ENCODE measurements at places on chromosomes 6 and 20.

DNA sequence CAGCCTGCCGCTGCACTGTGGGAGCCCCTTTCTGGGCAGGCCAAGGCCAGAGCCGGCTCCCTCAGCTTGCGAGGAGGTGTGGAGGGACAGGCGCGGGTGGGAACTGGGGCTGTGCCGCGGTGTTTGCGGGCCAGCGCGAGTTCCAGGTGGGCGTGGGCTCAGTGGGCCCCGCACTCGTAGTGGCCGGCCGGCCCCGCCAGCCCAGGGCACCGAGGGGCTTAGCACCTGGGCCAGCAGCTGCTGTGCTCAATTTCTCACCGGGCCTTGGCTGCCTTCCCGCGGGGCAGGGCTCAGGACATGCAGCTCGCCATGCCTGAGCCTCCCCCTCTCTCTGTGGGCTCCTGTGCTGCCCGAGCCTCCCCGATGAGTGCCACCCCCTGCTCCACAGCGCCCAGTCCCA, 388.1 kb downstream of the PHF3 start:
- no peak for DNase-seq

DNA sequence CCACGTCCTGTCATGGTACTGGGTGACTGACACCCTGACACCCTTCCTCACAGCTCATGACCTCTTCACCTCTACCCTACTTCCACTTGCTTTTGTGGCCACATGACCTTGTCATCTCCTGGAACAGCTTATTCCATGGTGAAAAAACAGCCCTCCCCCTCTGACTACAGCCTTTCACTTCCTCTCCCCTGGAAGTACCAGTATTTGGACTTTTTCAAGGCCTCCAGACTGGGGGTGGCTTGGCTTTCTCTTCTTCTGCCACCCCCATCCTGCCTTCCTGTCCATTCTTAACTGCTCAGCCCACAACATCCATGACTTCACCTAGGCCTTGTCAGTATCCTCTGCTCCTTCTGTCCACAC, 168.4 kb downstream of the CARMIL1 start:
- DNase-seq: no peak

DNA sequence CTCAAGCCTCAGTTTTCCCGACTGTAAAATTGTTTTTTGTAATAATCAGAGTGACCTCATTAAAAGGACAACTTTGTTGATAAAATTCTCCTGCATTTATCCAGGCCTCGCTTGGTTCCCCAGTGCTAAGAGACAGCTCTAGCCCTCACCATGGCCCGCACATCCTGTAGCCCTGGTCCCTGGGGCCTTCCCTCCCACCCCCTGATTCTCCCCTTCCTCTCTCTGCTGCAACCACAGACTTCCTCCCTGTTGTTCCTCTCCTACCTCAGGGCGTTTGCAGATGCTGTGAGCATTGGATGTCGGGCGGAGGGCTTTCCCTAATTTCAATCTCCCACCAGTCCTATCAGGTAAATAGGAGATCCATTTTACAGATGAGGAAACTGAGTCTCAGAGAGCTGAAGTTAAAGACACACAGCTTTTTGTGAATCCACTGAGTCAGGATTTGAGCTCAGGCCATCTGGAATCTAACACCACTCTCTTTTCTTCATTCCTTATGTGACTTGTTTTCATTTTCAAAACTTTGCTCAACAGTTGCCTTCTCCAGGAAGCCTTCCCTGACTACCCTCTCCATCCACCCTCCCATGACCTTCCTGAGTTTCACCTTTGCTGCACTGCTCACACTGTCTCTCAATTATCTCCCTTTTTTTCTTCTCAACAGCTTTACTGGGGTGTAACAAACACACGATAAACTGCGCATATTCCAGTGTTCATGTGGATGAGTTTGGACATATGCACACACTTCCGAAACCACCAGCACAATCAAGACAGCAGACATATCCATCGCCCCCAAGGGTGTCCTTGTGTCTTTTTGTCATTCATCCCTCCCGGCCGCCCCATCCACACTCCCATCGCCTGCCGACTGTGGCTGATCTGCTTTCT, 107.1 kb downstream of the CEBPB start:
- no peak for DNase-seq

DNA sequence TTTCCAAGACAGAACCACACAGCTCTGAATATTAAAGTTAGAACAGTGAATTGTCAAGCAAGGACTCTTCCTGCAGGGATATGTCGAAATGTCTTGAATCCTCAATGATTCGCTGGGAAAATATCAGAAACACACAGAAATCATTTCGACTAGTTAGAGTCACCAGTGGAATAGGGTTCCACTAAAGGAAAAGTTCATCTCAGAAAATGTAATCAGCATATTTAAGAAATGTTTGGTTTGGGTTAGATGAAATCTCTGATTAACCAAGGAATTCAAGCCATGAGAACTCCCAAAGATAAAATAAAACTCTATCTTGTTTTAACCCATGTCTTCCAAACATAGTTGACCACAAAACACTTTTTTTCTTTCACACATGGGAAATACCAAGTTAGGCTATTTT, 621.0 kb upstream of the NRSN1 start:
- peak; percentile 11 for DNase-seq

DNA sequence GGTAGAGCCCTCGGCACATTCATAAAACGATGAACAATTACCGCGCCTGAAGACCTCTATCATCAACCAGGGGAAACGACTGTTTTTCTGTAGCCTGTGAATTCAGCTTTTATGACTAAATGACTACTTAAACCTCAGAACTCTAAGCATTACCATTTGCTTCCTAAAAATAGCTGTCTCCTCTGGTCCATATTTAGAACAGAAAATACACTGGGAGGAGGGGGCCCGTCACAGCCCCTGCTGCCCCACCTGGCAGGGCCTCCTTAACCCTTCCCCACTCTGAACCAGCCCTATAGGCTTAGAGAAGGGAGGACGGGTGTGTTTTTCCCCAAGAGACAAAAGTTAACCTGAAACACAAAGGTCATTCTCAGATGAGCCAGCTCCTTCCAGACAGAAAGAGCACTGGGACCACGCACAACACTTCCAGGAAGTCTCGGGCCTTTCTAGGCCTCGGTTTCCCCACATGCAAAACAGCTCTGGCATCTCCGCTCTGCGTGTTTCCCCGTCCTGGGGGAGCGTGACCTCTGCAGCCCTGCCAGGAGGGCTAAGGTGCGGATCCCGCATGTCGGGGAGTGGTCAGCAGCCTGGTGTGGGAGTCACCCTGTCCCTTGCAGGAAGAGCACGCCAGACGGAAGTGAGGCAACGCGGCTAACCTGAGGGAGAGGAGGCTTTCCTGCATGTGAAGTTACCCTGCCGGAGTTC, 193.9 kb downstream of the DLL1 start:
- DNase-seq: no peak

DNA sequence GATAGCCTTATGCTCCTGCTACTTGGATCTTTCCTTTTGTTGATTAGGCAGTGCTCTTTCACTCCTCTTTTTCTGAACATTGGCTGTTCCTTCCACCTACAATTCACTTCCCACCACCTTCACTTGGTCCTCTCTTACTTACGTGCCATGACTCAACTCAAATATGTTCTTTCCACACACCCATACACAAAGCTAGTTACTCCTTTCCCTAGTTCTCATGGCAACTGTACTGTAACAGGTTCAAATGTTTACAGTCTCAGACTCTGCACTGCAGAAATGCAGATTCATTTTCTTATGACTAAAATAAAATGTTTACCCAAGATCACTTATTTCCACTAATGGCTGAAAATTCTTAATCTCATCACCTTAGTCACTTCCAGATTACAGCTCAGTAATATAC, 174.0 kb upstream of the TSHZ2 start:
- DNase-seq: no peak

GRCh38 chr6:15539722-15540270, 123.0 kb downstream of the DTNBP1 start:
- DNase-seq: no peak

- DNase-seq: no peak
These were observed 5.2 kb upstream of the HINT3 start for GRCh38 chr6:125951323-125951722.

DNA sequence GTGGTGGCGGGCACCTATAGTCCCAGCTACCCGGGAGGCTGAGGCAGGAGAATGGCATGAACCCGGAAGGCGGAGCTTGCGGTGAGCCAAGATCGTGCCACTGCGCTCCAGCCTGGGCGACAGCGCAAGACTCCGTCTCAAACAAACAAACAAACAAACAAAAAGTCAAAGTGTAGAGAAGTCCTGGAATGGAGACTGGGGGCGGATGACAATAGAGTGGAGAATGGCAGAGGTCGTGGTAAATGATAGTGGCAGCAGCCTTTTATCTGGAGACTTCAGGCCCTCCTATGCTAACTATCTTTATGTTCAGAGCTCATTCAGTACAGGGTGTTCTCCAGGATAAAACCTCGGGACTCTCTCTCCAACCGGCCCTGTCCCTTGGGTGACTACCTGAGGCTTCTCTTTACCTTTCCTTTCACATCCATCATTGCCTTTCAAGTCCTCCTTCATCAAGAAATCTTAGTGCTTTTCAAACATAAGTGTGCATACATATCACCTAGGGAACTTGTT, 1.4 kb upstream of the FKBPL start:
- DNase-seq: no peak

DNA sequence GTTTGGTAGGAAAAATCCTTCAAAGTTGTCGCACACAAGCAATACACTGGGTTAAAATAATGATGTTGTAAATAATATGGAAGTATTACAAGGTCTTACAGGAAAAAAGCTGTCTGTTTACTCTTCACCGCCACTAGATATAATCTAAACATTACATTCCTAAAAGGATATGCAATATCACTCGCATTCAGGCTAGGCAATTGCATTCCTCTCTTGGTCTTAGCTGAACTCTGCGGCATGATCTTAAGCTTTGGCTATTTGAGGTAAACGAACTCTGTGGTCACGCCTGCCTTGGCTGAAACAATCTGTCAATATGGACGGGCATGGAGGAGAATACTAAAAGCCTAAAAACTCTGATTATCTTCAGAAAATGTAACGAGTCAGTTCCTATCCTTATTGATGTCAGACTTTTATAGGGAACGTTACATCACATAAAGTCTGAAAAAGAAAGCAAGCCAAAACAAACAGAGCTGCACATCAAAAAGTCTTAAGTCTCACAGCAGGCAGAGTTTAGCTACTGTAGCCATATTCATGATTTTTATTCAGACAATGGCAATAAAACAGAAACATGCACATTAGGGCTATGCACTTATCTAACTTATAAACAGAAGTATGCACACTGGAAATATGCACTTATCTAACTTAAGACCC, 30.8 kb upstream of the FILIP1 start:
- DNase-seq: peak; percentile 93

DNA sequence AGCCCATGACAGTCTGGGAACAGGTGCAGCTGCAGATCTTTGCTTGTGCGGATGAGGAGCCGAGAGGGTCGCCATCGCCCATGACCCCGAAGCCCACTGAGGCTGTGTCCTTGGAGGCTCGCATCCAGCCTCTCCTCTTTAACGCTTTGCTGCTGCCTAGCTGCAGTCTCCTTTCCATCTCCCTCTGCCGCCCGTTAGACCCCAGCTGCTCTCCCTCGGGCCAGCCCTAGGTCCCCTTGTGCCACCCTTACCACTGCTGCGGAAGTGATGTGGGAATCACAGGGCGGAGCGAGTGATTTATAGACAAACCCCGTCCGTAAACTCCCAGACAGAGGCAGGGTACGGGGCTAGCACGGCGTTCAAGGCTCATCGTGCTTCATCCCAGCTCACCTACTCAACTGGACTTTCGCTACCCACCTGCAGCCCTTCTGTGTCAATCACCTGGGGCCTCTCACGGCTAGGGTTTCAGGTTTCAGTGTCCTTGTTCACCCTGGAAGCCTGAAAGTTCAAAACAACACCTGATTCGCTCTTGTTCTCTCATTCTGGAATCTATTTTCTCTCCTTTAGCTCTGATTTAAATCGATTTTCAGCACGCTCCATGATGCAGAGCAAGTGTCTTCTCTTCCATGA, 76.1 kb downstream of the PAX1 start:
- DNase-seq: no peak

- DNase-seq: peak; percentile 53
These were observed 86.8 kb downstream of the PLCB1 start for GRCh38 chr20:8218861-8219260.

GRCh38 chr6:24004062-24004461, 122.0 kb upstream of the NRSN1 start:
- DNase-seq: peak; percentile 2

DNA sequence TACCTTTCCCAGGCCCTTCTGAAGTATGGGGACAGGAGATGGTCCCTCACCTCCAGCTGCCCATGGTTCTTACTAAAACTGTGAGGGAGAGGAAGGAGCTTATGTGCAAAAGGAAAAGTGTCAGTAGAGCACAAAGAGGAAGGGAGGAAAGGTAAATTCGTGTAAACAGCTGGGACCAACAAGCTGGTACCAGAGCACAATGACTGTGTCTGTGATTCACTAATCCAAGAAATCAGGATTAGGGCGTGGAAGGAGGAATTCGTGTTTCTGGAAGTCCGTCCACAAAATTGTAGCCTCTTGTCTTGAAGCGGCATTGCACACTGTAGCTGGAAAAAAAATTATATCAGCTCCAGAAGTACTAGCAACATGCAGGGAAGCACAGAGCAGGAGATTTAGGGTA, 129.0 kb upstream of the RREB1 start:
- no peak for DNase-seq

DNA sequence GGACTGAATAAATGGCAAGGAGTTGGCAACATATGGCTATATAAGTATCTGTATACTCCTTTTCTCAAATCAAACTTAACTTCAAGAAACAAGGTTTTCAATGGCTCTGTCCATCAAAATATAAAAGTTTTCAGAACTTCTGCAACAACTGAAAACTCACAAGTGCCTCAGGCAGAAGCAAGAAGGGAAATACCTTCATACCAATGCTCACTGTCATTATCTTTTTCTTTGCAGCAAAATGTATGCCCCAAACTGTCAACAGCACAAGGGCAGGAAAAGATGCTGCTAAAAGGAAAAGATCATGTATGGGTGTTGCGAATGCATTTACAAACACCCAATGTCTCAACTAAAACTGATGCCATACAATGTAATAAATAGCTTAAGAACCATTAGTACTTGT, 45.9 kb downstream of the PTPRK start:
- no peak for DNase-seq
